ENCODE measurements at places on chromosomes 11 and 22. TPM values are rescaled to one million over a fixed set of nuclear protein-coding genes. Genes with fewer than 3 reads are reported as not detected.

KRTAP5-8 gene
- polyA plus RNA-seq = 0.30 TPM

CCDC73 gene
- polyA plus RNA-seq = 0.31 TPM

MAP6 gene
- 10.0 TPM for polyA plus RNA-seq

- no peak for DNase-seq
These were observed 95.5 kb upstream of the TMEM45B start for GRCh38 chr11:129720156-129720555.

- no peak for DNase-seq
These were observed 47.2 kb downstream of the EIF3M start for GRCh38 chr11:32630844-32631243.

GRCh38 chr11:64654958-64655541 is 64.0 kb downstream of the SLC22A12 start:
- no peak for DNase-seq

- DNase-seq = no peak
These were observed 126.4 kb upstream of the APOA1 start for GRCh38 chr11:116963813-116964212.

DNA sequence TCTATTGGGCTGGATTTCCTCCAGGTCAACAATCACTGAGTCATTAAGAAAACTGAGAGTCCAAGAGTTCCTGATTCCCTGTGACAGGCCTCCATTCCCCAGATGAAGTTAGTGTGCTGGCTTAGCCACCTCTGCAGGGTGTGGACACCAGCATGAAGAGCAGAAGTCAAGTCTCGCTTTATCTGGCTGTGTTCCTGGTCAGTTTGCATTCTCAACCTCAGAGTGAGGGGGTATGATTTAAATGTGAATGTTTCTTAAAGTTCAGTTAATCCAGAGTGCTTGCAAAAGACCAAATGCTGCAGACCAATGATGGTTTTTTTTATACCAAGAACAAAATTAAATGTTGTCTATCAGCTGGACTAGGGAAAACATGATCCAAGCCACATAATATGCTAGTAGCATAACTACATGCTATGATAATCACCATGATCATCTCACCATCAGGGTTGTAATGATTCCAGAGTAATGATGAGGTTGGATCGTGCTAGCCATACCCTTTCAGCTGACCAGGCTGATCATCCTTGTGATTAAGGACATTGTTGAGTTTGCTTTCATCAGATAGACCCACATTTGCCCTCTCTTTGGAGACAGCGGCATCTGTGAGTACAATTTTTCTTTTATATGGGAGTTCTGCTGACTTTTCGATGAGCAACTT is 145.8 kb upstream of the ARHGAP20 start:
- no peak for DNase-seq

DNA sequence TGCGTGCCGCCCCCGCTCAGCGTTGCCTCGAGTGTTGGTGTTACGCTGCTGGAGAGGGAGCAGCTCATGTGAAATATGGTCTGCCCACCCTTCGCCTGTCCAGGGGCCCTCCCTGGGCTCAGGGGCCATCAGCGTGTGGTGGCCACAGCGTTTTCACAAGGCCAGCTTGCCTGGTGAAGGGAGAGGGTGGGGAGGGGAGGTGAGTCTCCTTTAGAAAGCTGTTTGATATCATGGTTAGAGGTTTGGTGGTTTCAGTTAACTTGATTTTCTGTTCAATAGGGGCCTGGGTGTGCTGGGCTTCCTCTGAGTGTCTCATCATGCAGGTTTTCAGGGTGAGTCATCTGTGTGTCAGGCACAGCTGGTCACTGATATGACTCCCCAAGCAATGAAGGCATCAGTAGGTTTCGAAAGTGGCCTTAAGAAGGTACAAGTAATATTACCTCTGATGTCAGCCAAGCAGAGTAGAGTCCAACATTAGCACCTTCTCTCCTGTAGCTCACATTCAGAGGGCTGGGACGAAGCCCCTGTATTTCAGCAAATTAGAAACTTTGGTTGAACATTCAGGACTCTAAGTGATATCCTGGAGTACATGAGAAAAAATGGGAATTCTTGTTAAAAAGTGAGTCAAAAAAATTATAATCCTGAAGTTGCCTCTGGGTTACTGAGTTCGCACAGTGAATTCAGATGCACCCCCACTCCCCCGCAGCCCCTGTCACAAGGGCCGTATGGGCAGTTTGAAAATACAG is 172.5 kb downstream of the TBC1D22A start:
- no peak for DNase-seq

GRCh38 chr11:36558571-36559413 is 9.0 kb upstream of the RAG1 start:
- DNase-seq = no peak
